Activated CD8-positive, alpha-beta memory T cell treated with anti-CD3 and anti-CD28 coated beads, Interleukin-2, amount 50 U/mL, for 4 hours (primary cell): ENCODE measurements at places on chromosomes 16 and 17.

- DNase-seq: no peak
Measured at GRCh38 chr16:30882429-30883310, 11.2 kb downstream of the BCL7C start.

GRCh38 chr16:58317608-58318152, 22.9 kb upstream of the PRSS54 start:
- DNase-seq: no peak

GRCh38 chr16:68731637-68732036, 5.5 kb upstream of the CDH1 start:
- no peak for DNase-seq

- DNase-seq: no peak
Measured at GRCh38 chr16:79155471-79155870, 445.1 kb downstream of the MAF start.

- no peak for DNase-seq
Measured at GRCh38 chr17:4815043-4815675, 8.2 kb downstream of the PLD2 start.

DNA sequence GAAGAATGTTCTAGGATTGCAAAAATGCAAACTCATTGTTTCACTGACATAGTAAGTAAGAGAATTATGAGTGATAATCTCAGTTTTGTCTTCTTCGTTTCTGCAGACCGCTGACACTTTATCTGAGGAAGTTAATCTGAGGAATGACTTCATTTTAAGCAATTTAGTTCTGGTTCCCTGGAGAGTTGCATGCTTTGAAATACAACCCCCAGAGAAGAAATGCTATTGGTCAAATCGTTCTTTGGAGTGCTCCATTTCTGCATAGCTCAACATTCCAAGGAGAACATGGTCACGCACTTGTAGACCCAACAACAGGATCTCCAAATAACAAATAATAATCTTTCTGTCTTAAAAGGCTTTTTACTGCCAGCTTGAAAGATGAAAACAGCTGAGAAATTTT, 427.1 kb downstream of the GRIN2A start:
- no peak for DNase-seq

DNA sequence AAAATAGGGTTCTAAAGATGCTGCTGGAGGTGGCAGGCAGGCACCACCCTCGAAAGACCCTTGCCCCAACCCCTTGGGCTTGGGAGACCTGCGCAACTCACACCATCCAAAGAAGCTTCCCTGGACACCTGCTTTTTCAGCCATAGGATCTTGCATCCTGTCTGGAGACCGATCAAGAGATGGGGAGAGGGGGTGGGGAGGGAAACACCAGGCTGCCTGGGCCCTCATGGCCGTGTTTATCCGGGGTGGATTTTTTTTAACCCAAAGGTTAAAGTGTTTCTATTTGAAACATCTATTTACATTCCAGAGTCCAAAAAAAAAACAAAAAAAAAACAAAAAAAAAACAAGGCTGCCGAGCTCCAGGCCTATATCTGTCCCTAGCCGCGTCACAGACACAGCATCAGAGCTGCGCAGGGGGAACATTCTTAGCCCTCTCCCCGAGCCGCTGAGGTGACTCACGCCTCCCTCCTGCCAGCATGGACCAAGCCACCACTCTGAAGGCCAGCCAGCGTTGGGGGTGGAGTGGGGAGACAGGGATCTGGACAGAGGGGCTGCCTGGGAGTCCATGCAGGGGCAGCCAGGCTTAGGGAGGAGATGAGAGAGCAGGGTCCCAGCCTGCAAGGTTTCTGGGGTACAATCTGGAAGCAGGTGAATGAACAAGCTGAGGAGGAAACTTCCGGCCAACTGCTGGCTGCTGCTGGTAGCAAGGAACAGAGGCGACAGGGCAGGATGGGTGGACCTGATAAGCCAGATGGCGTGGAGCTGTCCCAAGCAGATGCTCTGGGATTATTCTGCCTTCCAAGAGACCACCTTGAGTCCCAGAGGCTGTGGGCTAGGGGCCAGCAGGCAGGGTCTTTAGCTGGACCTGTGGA, 14.8 kb downstream of the HDAC5 start:
- DNase-seq: no peak

GRCh38 chr17:4369557-4370230, 3.2 kb upstream of the UBE2G1 start:
- no peak for DNase-seq

- no peak for DNase-seq
Measured at GRCh38 chr17:61251939-61252865, 147.4 kb upstream of the TBX2 start.

DNA sequence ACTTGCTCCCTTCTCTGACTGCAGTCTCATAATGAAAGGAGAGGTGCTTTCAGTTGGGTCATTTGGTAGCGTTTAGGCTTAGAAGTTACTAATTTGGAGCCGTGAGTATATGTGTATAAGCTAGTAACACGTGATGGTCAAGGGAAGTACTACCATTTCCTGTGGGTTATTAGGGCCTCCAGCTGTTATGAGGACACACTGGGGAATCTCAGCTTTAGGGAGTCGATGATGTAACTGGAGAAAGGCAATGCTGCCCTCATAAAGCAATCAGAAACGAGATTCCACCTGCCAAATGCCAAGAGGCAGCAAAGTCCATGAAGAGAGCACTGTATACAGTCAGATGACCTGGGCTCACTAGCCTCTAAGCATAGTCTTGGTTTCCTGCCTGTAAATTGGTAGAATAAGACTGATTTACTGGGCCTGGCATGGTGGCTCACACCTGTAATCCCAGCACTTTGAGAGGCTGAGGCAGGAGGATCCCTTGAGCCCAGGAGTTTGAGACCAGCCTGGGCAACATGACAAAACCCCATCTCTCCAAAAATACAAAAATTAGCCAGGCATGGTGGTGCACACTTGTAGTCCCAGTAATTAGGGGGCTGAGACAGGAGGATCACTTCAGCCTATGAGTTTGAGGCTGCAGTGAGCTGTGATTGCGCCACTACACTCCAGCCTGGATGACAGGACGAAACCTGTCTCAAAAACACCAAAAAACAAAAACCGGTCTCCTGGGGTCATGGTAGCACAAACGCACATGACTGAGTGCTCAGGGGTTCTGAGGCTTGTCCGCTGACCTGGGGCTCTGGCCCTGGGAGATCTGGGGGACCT, 53.0 kb downstream of the SF3B3 start:
- DNase-seq: no peak

GRCh38 chr17:17090642-17091103, 48.4 kb downstream of the MPRIP start:
- DNase-seq: no peak

DNA sequence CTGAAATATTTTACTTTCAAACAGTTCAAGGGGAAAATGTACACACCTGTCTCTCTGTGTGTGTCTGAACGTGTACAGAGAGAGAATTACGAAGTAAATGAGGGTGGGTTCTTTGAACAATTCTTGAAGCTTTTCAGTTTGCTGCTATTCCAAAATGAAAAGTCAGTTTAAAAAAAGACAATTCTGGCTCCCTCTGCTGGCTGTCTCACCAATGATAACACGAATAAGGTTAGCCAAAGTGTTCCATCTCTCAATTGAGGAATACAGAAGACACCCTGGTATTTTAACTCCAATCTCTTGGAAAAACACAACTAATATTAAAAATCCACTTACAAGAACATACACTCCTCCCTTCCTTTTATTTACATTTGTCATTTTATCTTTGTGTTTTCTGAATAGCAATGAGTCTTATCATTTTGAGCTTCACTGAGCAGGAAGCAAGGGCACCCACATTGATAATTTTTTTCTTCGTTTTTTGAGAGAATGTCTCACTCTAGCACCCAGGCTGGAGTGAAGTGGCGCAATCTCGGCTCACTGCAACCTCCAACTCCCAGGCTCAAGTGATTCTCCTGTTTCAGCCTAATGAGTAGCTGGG, 20.5 kb downstream of the EFTUD2 start:
- no peak for DNase-seq

GRCh38 chr17:49629447-49629846, 48.5 kb downstream of the SPOP start:
- DNase-seq: no peak

GRCh38 chr17:68598545-68598961, 2.6 kb downstream of the FAM20A start:
- no peak for DNase-seq

DNA sequence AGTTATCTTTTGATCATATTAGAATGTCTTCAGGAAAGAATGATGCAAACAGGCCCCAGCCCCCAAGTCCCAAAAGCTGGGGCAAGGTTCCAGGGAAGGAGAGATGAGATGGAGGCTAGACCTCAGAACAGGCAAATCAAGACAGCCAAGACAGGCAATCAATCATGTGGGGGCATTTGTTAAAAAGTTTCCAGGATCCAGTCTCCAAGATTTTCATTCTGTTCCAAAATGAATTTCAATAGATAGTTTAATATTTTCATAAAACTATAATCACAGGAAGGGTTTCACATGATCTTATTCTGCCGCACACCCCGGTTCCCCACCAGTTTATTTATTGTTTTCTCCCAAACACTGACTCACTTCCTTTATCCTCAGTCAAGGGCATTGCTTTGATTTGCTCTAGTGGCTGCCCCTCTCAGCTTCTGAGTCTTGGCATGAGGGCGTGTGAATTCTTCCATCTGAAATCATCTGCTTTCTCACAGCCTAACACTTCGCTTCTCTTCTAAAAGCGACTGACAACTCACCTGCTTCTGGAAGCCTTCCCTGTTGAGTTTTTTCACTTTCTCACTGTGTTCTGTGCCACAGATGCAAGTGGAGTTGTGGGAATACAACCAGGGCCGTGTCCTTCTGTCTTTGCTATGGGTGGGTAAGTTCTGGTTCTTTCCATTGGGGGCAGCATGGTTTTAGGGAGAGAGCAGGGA, 12.2 kb upstream of the TERF2 start:
- DNase-seq: no peak
